K562 (cell line): ENCODE measurements at places on chromosomes 3 and 15.

- DNase-seq, result no peak
These were observed 888 bp downstream of the TMOD3 start for GRCh38 chr15:51830276-51830806.

DNA sequence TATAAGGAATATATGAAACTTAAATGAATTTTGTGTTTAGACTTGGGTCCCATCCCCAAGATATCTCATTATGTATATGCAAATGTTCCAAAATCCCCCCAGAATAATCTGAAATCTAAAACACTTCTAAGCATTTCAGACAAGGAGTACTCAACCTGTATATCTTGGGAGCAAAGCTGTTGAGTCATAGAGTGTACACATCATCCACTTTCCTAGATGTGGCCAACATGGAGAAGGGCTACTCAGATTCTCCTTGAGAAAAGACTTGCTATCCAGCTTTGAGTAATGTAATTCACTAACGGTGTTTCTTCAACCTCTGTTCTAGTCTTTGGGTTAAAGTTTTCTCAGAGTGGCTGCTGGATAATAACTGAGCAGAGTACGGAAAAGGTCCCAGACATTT lies 215.5 kb upstream of the POU1F1 start:
- DNase-seq, result no peak

- DNase-seq, result no peak
These were observed 250.0 kb upstream of the VEPH1 start for GRCh38 chr3:157752956-157753786.

DNA sequence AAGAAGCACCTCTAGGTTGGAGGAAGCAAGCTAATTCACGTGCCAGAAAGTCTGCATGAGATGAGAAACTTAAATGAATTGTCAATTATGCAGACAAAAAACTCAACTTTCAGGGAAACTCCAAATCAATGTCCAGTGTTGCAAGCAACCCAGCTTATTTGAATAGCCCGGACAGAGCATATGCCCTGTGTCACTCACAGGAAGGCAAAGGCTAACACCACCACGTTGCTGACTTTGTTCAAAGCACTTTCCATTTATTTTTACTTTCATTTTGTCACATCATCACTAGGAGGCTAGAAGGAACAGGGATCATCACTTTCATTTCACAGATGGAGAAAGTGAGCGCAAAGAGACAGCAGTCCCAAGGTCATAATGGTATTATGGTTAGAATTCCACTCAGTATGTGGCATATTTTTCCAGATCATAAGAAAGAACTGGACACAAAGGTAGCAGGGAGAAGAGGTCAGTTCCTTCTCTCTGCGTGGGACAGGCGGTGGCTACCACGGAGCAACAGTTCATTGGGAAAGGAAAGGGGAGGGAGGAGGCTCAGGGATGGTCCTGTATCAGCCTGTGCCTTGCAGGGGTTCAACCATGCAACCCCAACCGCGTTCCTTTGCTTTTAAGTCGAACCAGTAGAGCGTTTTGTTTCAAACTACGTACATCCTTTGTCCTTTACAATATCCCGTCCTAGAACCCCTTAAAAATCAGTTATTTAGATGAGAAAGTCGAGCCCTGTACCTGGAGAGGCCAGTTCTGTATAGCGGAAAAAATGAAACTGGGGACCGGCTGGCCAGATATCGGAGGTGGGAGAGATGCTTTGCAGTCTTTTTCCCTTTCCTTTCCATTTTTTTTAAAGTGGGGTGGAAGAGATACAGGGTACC lies 1.1 kb downstream of the HEG1 start:
- DNase-seq, result no peak

DNA sequence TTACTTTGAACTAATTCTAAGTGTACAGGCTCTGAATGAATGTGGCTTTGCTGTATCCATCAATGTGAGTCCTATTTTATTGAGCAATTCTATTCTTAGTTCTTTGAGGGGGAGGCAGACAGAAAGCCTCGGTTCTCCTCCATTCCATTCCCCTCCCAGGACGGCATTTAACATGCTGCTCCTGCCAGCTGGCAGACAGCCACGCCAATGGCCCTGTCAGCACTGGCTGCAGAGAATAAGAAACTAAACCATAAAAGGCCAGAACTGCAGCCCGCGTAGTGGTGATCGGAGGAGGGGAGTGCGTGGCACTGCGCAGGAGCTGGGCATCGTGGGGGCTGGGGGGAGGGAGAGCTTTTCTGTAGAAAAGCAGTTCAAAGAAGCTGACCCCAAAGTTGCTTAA lies 76.0 kb upstream of the HACD2 start:
- DNase-seq, result no peak

- no peak for DNase-seq
These were observed 36.7 kb upstream of the SYNM start for GRCh38 chr15:99068186-99068585.

DNA sequence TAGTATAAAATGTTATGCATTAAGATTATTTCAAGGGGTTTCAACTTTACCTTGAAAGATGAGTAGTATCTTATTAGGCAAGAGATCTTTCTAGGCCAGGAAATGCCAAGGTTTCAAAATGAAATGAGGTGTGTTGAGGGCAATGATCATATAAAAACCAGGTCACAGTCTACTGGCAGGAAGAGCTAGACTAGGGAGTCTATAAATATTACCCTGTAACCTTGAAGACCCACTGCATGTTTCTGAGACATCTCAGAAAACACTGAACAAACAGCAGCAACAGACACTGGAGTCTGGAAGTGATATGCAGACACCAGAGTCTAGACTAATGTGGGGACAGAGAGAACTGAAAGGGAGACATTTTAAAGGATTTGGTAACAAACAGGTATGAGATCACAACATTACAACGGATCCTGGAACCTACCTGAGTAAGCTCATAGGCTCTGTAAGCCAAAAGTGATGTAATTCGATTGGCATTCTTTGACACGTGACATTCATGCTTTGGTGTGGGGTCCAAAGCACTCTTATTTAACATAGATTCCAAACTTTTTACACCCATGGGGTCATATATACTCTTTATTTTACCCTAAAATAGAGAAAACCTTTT lies 15.0 kb downstream of the TASOR start:
- no peak for DNase-seq

GRCh38 chr3:83632526-83632925 lies 1326.3 kb upstream of the CADM2 start:
- DNase-seq, result no peak

- DNase-seq, result no peak
These were observed 87.4 kb downstream of the ADAMTS9 start for GRCh38 chr3:64600246-64600950.

DNA sequence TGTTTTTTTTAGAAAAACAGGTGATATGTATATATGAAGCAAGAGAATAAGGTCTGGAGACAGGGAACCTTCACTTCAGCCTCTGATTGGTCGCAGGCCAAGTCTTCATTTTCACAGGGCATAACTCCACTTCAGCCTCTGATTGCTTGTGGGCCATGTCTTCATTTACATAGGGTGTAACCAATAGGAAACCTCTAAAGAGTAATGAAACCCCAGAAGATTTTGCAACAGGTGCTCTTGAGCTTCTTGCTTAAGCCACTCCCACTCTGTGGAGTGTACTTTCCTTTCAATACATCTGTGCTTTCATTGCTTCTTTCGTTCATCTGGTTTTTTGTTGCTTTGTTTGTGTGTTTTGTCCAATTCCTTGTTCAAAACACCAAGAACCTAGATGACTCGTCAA lies 22.6 kb upstream of the SCG3 start:
- peak; percentile 31 for DNase-seq

GRCh38 chr3:187610981-187611511 lies 59.1 kb downstream of the SST start:
- DNase-seq, result no peak

- DNase-seq, result no peak
These were observed 1.7 kb downstream of the RORA start for GRCh38 chr15:61227269-61227949.

DNA sequence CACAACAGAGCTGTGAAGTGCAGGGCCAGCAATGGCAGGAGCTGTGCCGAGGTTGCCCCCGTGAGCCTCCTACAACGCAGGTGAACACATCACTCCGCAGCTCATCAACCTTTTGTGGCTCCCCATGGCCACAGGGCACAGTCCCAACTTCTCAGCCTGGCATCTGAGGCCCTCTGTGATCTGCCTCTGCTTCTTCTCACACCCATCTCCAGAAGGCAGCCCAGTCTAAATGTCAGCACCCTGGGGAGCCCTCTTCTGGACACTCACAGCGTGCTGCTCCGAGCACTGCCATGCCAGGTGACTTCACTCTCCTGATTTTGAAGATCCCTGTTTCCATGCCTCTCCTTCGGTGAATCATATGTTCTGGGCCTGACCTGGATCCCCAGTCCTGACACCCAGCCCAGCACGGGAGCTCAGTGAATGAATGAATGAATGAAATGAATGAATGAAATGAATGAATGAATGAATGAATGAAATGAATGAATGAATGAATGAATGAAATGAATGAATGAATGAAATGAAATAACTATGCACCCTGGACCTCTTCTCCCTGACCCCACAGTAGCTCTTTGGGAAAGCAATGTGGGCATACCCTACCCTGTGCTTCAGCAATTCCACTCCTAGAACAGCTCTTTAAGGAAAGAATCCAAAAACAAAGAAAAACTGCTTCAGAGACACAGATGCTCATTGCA lies 17.9 kb upstream of the SKIC8 start:
- peak; percentile 52 for DNase-seq

GRCh38 chr3:5001135-5001534 lies 21.9 kb downstream of the BHLHE40 start:
- DNase-seq, result no peak

- no peak for DNase-seq
These were observed 145.3 kb downstream of the FOXP1 start for GRCh38 chr3:71438071-71438685.

- no peak for DNase-seq
These were observed 38.0 kb upstream of the PRSS50 start for GRCh38 chr3:46755646-46756045.
